ENCODE measurements at places on chromosomes 2 and 18.

DNA sequence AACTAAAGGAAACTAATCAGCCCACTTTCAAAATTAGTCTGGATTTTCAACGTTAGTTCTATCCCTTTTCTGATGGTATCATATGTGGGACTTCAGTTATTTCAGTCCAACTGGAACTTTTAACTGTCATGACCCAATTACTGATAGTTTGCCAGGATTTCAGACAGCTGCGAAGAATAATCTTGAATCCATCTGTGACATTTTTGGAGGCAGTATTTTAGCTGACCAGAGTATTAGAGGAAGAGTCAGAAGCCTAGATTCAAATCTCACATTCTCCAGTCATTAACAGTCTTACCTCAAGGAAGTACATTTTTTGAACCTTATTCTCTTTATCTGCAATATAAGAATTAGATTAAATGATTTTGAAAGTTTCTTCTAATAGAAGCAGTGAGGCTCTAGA is 81.3 kb downstream of the PTRHD1 start:
- DNase-seq = no peak

- no peak for DNase-seq
These were observed 571.9 kb upstream of the CRIM1 start for GRCh38 chr2:35783723-35784122.

GRCh38 chr2:149271575-149271974 is 58.8 kb upstream of the LYPD6 start:
- no peak for DNase-seq

DNA sequence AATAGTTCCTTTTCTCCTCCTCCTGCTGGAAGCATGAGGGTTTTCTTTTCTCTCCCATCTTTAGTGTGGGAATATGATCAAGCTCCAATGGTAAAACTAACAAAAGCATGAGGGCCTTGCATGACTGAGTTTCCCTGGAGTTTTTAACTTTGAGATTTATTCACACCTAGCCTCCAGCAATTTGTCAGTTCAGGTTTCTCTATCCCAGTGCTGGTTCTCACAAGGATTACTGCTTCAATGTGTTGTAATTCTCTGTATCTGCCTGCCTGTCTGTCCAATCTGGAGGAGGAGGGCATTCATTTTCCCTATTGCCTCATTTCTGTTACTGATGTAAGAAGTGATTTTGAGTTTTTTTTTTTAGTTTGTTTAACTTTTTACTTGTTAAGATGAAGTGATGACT is 57.6 kb upstream of the RPRM start:
- no peak for DNase-seq

DNA sequence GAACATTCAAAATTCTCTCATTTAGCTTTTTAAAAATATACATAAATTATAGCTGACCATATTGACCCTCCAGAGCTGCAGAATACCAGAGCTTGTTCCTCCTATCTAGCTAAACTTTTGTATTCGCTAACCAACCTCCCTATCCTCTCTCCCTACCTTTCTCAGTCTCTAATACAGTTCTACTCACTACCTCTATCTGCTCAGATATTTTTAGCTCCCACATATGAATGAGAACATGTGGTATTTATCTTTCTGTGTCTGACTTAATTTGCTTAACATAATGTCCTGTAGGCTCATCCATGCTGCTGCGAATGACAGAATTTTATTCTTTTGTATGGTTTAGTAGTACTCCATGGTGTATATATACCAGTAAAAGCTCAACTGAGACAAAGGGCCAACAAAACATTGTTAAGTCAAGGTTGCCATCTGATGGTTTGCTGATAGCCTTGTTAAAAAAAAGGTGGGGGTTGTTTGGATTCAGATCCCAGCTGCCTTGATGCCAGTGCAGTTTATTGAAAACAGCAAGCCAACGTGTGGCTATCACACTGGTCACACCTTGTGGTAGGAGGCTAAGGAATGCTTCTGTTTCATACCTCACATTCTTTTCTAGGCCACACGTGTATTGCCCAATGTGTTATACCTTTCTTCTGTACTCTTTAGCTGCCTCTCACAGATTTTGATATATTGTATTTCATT is 101.5 kb downstream of the VWA3B start:
- peak; percentile 12 for DNase-seq

- DNase-seq = no peak
These were observed 281.1 kb upstream of the SLC14A2 start for GRCh38 chr18:45334191-45334590.

- DNase-seq = no peak
These were observed 42.9 kb upstream of the GRHL1 start for GRCh38 chr2:9908639-9909038.

- DNase-seq = no peak
These were observed 99.7 kb upstream of the ID2 start for GRCh38 chr2:8582191-8582590.

- DNase-seq = peak; percentile 58
These were observed 108.3 kb downstream of the PIEZO2 start for GRCh38 chr18:11040823-11041656.

DNA sequence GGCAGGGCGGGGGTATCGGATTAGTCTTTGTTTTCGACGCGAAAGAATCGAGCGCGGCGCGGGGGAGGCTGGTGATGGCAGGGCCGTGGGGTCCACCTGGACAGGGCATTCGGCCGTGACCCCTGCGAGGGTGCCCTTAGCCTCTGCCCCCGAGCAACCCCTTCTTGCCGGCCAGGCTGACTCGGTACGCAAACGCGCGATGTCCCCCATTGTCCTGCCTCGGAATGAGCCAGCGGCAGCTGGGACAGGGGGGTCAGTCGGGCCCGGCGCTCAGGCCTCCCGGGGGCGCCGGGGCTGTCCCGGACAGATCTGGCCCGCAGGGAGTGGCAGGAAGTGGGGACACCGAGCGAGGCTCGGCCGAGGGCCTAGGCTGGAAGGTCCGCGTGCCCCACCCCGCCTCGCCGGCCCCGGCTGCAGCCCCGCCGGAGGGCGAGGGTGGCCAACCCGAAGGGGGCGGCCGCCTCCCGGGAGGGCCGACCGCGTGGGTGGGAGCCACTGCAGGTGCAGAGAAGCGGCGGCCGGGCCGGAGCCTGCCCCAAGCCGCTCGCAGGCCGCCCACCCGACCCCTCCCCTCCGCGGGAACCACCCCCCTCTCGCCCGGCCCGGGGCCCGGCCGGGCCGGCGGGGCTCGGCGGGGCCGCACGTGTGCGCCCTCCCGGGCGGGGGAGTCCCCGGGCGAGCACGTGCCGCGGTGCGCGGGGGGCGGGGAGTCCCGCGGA is at the start of gene TET3:
TET3 (plus strand) TSS at position 708 of the 719 bp plus-strand sequence. CDS start 1,494 bp downstream, outside the sequence.
- no peak for DNase-seq

DNA sequence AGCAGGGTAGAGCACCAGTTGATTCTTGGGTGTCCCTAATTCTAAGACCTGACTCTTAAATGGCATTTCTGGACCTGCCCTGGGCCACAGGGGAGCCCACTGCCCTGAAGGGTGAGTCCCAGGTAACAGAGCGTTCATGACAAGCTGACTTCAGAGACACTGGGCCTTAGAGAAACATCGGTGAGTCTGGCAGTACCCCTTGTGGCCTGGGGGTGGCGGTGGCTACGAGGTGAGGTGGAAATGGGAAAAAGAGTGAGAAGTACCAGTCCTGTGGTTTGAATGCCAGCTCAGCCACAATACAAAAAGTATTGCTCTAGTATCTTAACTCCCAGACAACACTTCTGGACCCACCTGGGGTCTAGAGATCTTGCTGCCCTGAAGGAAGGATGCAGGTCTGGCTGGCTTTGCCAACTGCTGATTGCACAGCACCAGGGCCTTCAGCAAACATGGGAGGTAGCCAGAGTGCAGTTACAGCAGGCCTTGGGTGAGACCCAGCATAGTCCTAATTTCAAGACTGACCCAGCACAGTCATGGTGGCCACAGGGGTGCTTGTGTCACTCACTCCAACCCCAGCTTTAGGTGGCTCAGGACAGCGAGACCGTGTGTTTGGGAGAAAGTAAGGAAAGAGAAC is 44.5 kb downstream of the USP34 start:
- peak; percentile 47 for DNase-seq

GRCh38 chr2:196640031-196640548 is 575 bp downstream of the CCDC150 start:
- no peak for DNase-seq

GRCh38 chr18:76715012-76715610 is 107.2 kb upstream of the ZNF236 start:
- DNase-seq = peak; percentile 4

DNA sequence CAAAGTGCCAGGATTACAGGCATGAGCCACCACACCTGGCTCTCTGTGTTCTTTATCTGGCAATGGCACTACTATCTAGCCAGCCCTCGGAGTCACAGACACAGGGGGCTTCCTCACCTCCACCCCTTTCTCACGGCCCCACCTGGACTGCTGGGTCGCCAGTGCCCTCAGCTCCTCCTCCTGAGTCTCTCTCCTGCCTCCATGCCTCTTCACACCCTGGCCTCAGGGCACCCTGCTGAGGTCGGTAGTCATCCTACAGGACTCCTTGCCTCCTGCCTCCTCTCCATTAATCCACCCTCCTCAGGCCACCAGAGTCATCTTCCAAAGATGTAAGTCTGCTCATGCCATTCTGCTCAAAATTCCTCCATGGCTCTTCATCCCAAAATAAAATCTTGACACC is 8.6 kb upstream of the ASPRV1 start:
- DNase-seq = no peak

DNA sequence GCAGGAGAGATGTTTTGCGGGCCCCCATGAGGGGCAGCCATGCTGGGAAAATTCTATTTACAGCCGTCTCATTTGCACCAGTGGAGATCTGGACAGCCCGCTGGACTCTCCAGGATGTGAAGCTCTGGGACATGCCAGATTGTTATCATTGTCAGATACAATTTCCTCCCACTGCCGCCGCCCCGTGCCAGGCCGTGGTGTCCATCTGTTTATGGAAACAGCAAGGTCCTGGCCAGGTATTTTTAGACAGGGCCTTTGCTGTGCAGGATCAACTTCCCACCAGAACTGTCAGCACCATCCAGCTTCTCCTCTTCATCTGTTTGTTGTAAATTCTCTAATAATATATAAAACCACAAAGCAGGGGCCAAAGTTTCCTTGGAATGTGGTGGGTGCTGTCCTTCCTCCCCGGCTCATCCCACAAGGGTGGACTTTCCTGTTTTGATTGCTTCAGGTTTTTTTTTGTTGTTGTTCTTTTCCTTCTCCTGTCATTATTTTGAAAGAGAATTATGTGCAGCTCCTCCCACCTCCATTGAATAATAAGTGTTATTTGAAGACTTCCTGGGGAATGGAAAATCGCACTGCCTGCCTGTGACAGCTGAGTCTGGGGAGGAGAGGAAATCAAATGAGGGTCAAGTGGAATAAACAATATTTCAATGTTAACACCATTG is 398.1 kb downstream of the TNS1 start:
- no peak for DNase-seq

DNA sequence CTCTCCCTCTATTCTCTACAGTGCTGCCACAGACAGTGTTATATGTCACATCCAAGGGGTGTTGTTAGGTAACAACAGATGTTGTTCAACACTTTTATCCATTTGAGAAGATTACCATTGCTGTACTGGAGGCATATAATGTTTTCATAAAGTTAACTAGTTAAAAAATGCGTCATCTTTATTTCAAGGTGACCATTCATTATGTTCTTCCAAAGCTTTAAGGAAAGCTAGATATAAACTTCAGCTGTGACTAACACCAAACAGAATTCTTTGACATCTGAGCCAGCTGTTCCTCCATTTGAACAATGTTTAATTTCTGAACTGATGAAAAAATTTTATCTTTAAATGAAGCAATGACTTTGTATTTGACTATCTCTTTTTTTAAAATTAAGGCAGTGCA is 1099.6 kb upstream of the TMEFF2 start:
- no peak for DNase-seq

DNA sequence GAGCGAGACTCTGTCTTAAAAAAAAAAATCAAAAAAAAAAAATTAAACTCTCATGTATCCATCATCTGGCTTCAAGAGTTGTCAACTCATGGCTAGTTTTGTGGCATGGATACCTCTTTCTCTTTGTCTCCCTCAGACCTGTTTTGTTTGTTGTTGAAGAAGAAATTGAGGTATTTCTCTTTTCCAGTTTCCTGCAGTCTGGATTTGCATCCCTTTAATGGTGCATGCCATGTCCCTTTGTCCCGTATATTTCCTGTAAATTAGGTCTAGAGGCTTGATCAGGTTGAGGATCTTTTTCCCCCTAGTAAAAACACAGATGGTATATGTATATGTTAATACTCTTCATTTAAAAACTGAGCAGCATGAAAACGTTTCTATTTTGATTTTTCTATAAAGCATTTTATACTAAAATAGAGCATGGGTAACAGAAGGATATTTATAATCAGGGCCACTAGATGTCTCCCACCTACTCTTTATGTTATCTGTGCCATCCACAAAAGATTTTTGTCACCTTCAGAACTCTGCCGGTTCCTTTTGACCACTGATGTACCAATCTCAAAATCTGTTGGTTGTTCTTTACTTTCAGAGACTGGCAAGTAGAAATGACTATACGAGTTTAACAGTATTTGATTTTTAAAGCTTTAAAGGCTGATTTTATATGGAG is 80.1 kb downstream of the GALNT1 start:
- no peak for DNase-seq

- DNase-seq = peak; percentile 38
These were observed 92.6 kb upstream of the TFCP2L1 start for GRCh38 chr2:121377646-121378045.

GRCh38 chr2:109475531-109476210 is 138.1 kb downstream of the SEPTIN10 start:
- peak; percentile 67 for DNase-seq

GRCh38 chr2:118593257-118593656 is 254.2 kb downstream of the EN1 start:
- DNase-seq = peak; percentile 53

DNA sequence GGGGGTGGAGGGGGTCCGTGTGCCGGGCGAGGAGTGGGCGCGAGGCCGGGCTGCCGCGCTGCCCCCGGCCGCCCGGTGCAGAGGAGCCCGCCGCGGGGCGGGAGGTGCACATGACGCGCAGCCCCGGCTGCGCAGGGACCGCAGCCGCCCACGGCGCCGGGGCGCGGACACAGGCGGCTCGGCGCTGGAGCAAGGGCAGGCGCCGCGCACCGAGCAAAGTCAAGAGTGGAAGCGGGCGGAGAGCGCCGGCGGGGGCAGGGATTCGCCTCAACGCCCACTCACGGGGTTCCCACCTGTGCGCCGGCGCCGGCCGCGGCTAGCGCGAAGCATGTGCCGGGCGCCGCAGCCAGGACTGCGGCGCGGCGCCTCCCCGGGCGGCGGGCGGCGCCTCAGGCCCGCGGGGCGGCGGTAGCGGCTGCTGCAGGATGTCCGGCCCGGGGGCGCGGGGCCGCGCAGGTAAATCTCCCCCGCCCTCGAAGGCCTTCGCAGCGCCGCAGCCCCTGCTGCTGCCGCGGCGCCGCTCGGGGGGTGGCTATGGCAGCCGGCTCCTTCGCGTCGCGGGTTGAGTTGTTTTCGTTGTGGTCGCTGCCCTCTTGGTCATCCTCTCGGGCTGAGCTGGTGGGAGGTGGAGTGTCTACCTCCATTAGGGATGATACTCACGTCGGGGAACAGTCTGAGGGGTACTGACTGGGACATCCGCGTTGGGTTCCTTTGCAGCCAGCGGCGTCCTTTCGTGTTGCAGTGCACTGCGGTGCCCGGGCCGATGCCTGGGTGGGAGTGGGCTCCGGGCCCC is 216.3 kb upstream of the DTNA start:
- DNase-seq = no peak

- no peak for DNase-seq
These were observed 2.1 kb downstream of the TFCP2L1 start for GRCh38 chr2:121282800-121283385.

GRCh38 chr2:56743807-56744206 is 560.0 kb downstream of the CCDC85A start:
- DNase-seq = no peak
